Activated gamma-delta T cell treated with Interleukin-2 at 50 U/mL for 16 hours (primary cell): ENCODE measurements at places on chromosomes 5 and 9.

DNA sequence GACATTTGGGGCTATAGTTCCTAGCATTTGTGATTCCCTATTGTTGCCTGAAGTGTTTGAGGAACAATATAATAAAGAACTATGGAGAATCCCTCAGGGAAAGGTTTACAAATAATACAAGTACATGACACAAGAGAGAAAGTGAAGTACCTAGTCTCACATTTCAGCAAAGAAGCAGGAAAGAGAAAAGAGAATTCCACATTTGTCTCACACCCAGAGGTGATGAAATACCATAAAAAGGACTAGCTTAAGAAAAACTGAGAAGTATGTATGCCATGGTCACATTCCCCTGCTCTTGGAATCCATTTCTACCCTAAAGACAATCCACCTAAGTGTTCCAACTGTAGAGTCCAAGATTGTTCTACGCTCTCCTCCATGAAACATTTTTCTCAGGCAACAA lies 79.0 kb upstream of the TARS1 start:
- DNase-seq = no peak

DNA sequence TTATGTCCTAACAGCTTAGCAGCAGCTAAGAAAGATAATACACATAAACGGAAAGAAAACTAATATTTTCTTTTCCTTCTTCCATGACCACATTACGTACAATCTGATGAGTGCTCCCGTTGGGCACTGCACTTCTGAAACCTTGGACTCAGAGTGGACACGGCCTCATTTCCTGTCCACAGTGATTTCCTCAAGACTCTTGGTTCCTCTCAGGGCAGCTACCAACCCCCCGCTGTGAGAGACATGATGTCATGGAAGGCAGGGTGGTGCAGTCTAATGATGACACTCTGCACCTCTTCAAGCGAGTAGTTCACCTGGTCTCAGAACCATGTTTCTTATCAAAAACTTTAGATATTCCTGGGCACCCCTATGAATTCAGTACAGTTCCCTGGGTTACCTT lies 68.7 kb upstream of the CTSL start:
- no peak for DNase-seq

- DNase-seq = no peak
Measured at GRCh38 chr5:179176571-179177230, 116.5 kb downstream of the ZNF354C start.

DNA sequence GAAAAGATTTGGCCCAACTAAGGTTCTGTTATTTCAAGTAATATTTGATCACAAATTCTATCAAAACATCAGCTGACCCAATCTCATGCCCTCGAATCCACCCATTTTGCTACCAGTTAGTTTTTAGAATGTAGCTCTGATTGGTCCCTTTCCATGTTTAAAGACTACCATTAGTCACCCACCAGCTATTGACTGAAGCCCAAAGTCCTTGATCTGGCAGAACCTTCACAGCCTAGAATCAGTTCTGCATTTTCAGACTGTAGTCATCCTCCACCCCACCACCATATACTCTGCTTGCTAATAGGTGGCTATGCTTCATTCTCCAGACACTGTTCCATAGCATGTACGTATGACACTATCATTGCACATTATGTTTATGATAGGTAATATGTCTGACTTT lies 182.2 kb upstream of the TARS1 start:
- DNase-seq = no peak

- DNase-seq = no peak
Measured at GRCh38 chr5:40873286-40873880, 32.2 kb downstream of the CARD6 start.

DNA sequence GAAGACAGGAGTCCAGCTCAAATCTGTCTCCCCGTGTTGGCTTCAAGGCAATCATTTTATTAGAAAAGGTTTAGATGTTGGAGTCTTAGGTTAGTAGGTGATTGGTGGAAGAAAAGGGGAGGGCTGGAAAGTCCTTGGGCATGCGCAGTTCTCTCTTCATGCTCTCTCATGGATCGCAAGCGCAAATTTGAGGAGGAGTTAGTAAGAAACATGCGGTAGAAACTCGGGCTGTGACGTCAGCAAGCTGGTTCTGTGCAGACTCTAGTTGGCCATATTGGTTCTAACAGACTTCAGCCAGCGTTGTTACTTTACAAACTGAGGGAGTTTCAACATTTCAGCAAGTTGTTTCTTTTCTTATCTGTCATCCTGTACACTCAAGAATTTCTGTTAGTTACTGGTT lies 392.2 kb downstream of the CDK5RAP2 start:
- DNase-seq = no peak

DNA sequence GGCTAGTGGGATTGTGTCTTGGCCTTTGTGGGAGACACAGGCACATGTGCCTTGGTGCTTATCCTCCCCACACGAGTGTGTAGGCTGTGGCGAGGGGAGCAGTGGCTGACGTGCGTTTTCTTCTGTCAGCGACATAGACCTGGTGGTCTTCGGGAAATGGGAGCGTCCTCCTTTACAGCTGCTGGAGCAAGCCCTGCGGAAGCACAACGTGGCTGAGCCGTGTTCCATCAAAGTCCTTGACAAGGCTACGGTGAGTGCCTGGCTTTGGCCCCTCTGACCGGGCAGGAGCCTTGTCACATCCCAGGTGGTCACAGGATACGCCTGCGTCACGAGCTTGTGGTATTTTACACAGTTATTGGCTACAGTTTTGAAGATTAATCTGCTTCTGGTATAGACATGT lies 26.4 kb downstream of the TENT4A start:
- DNase-seq = no peak

- no peak for DNase-seq
Measured at GRCh38 chr5:172871536-172871935, 37.5 kb downstream of the ERGIC1 start.

GRCh38 chr9:35933550-35934067 lies 24.3 kb downstream of the SPAAR start:
- DNase-seq = no peak

DNA sequence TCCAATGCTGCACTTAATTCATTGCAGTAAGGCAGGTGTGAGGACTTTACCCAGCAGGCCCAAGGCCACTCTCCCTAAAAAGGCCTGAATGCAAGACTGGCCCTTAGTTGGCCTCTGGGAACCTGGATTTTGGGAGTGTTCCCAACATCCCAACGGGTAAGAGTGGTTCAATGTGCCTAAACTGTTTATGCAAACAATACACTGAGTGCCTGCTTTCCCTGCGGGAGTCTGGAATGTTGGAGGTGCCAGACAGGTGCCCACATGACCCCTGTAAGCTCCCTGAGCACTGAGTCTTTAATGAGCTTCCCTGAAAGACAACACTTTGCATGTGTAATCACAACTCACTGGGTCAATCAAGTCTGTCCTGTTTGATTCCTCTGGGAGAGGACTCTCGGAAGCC lies 37.4 kb downstream of the NSUN2 start:
- no peak for DNase-seq

DNA sequence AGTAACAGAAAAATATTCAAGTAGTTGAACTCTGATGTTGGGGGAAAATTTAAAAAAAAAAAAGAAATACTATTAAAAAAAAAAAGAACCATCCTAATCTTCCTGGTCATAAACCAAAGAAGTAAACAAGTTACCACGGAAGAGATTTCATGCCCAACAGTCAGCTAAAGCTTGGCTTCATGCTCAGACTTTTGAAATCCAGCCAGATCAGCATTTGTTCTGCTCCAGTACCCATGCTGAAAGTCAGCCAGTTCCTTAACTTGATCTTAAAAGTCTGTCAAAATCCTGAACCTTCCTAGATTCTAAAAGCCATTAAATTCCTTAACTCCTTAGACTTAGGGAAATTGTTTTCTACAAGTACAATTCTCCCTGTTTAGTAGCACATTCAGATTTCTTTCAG lies 908.7 kb upstream of the CDH9 start:
- DNase-seq = no peak

DNA sequence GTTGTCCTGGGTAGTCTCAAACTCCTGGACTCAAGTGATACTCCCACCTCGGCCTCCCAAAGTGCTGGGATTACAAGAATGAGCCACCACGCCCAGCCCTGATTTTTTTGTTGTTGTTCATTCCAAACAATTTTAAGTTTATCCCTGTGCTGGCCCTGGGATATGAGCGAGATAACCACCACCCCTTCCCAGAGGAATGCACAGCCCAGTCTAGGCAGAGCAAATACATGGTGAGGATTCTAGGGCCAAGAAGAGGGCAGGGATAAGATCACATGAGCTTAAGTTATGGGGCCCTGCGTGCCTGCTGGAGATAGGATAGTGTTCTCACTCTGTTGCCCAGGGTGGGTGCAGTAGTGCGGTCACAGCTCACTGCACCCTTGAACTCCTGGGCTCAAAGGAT lies 21.0 kb upstream of the TOR1B start:
- DNase-seq = no peak

- DNase-seq = no peak
Measured at GRCh38 chr5:72752909-72753308, 63.6 kb upstream of the TNPO1 start.
